ENCODE measurements at places on chromosomes 16 and 17.

DNA sequence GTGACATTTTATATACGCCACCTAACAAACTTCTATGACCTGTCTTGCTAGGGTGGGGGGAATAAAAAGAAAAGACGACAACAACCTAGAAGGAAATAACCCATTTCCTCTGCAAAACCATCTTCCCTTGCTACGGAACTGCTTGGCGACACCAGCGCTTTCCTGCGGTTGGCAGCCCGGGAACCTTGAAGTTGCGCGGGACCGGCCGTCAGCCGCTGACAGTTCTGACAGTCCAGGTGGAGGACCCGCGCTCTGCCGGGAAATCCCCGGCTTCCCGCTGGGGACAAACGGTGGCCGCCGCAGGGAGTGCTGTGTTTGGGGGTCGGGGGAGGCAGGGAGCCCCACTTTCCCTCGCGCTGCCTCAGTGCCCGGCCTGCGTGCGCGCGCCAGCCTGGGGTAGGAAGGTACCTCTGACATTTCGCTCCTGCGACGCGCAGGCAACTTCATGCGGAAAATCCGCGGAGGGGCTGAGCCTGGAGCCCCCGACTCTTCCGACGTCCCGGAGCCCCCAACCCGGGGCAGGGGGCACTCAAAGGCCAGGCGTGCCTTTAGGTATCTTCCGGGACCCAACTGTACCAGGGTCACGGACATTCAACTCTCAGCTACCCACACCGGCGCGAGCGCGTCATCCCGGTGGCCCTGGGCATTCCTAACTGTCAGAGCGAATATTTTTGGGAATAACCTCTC is 516 bp downstream of the SLC16A6 start:
- no peak for DNase-seq

DNA sequence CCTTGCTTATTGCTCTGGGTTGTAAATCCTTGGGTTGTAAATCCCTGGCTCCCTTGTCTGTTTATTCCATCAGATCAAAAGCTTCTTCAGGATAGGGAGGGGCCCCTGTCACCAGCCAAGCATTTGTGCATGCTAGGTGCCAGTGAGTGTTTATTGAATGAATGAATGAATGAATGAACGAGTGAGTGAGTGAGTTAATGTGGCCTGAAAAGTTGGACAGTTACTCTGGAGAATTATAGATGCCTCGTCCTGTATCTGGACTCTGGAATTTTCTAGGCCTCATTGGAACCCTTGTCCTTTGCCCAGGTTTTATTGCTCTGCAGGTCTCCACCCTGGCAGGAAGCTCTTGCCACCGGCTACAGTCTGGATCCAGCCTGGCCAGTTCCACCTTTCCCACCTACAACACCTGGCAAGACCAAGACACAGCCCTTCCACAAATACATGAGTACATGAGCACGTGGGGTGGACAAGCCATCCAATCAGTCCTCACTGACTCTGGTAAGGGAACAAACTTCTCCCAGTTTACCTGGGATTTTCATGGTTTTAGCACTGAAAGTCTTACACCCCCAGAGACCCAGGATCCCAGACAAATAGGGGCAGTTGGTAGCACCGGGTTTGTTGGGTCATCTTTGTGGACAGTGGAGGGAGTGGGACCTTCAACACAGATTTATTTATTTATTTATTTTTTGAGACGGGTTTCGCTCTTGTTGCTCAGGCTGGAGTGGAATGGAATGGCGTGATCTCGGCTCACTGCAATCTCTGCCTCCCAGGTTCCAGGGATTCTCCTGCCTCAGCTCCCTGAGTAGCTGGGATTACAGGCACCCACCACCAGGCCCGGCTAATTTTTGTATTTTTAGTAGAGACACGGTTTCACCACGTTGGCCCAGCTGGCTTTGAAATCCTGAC is 14.7 kb upstream of the CDH1 start:
- DNase-seq, result no peak

DNA sequence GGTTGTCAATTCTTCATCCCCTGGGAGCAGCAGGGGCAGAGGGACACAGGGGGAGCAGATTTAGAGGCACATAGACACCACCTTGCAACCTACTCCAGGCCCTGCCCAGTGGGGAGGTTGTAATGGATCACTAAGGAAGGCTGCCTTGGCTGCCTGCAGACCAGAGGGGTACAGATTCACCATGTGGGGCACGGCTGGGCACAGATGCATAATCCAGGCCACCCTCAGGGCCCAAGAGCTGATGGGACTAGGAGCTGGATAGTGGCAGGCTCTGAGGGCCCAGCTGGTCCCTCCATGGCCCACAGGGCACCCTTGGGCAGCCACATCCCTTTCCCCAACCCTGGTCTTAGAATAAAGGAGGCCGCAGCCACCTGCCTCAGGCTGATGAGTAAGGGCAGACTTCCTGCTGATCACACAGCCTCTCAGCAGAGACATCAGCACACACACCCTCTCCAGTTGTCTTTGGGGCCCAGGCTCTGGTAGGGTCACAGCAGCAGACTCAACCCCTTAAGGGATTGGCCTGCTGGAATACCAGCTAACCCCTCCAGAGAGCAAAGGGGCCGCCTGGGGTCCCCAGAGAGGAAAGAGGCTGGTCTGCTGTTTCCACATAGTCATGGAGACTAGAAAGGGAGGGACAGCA is 224.9 kb downstream of the GSG1L start:
- no peak for DNase-seq

- no peak for DNase-seq
Observed at GRCh38 chr17:55198690-55199370, 65.9 kb upstream of the HLF start.

Measured in fibroblast of skin of left biceps (primary cell).